ENCODE measurements at places on chromosomes 3 and 15. TPM values are rescaled to one million over a fixed set of nuclear protein-coding genes. Genes with fewer than 3 reads are reported as not detected.

- no peak for DNase-seq
These were observed 137.6 kb downstream of the SI start for GRCh38 chr3:164940745-164941144.

GMNC gene
- not detected for total RNA-seq

GRCh38 chr15:63517202-63517601 lies 12.8 kb downstream of the USP3 start:
- DNase-seq, result no peak

DNA sequence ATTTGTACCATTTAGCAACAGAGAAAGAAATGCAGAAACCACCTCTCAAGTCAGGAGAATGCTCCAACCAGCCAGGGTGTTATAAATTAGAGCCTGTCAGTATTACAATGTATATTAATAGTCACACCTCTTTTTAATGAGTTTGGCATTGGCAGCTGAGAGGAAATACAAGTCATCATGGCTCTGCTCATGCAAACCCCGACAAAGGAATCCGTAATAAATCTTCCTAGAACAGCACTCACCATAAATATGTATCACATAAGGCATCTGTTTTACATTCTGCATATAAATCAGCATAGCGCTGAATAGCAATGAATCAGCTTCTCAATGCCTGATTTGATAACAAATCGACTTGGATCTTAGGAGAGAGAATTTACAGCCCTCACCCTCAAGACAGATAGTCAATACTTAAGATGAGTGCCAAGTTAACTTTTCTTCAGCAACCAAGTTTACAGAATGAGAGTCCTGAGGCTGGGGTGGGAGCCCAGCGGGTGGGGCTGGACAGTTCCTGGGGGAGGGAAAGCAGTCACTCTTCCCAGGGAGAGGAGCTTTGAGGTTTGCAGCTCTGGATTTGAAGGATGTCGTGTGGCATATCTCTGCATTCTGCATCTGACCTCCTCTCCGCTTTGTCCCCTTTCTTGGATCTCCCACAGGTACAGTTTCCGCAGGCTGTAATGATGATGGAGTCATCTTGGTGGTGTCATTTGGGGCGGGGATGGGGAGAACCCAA lies 1034.4 kb upstream of the NR2F2 start:
- no peak for DNase-seq

ZNF860 gene
- 0.18 TPM for total RNA-seq

DNA sequence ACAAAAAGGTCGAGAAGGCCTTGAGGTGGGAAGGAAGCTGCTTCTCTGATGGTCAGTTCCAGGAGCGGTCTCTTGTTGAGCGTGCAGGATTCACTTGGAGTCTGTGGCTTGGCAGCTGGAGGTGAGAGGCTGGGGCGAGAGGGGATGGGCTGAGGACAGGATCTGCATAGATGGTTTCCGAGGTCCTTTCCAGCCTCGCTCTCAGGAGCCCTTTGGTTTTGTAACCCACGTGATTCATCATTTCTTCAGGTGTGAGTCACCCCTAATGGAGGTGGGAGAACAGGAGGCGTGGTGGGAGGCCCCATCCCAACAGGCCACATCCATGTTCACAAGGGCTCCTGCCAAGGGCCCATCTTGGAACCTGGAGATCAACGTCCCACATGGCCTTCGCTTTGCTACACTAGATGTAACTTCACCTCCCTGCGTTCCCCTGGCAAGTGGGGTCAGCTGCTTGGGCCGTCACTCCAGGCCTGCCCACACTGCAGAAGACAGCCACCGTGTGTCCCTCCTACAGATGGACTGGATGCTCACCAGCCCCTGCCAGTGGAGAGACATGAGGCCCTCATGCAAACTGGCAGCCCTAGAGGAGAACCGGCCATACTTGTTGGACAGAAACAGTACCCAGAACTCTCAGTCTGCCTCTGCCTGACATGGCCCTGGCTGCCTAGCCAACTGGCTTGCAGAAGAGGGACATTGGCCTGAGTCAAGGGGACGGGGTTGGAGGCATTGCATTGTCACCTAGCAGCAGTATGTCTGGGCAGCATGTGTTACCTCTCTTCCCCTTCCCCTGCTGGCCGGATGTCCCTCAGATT lies 1.6 kb upstream of the PCSK6 start:
- no peak for DNase-seq

UACA gene
- total RNA-seq, result 30.2 TPM

GRCh38 chr3:170751083-170751898 lies 118.7 kb downstream of the RPL22L1 start:
- peak; percentile 36 for DNase-seq

DNA sequence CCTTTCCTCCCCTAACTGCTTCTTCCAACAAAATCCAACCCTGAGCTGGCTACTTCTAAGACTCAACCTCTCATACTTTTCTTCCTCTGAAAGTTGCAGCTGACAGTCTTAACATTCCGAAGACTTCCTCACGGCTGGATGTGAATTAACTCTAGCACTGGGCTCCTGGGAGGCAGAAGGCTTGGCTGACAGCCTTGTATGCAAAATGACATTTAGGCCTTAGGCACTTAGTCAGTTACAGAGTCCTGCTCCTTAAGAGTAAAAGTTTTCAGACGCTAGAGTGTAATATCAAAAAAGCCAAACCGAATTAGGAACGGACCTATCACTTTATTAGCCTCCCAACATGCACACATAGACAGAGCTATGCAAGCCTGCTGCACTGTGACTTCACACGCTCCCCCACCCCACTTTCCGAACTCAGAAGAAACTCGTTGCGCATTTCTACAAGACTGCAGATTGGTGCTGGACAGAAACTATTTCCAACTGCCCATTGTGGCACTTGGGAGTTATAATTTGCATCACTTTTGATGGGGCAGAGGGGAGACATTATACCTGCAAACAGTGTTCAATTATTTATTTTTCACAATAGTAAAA lies 15.5 kb upstream of the ANXA2 start:
- DNase-seq, result no peak

SLMAP gene
- 67.3 TPM for total RNA-seq

- peak; percentile 61 for DNase-seq
These were observed 59.1 kb downstream of the DNASE1L3 start for GRCh38 chr3:58151637-58152036.

DNA sequence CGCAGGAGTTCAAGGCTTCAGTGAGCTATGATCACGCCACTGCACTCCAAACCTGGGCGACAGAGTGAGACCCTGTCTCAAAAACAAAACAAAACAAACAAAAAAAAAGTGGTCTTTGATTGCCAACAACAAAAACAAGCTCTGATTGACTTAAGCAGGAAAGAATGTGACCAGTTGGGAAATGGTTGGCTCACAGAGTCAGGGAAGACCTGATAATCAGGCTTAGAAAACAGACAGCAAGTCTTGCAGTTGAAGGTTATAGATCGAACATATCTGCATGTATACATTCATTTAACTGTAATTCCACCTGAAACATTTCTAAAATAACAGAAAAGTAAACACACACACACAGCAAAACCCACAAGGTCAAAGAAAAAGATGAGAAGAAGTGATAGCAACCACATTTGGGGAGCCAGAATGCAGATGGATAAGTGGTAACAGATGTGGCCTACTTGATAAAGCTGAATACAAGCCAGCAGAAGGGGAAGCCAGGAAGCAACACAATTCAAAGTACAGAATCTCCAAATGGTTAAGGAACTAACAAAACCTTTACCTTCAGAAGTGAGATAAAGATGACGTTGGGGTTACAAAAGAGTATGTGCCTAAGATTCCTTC lies 699.9 kb upstream of the ZNF385D start:
- DNase-seq, result no peak
